ENCODE measurements at places on chromosomes 3 and 15.
A peak's percentile ranks its signal among the peaks of the same experiment; 100 is the strongest.

- DNase-seq, result no peak
These were observed 3.7 kb downstream of the ISL2 start for GRCh38 chr15:76340198-76340802.

GRCh38 chr3:104291878-104292277, 1074.8 kb upstream of the ALCAM start:
- no peak for DNase-seq

GRCh38 chr3:11480663-11481298, 162.9 kb downstream of the VGLL4 start:
- DNase-seq, result no peak

GRCh38 chr15:101001796-101002195, 82.6 kb downstream of the LRRK1 start:
- no peak for DNase-seq

DNA sequence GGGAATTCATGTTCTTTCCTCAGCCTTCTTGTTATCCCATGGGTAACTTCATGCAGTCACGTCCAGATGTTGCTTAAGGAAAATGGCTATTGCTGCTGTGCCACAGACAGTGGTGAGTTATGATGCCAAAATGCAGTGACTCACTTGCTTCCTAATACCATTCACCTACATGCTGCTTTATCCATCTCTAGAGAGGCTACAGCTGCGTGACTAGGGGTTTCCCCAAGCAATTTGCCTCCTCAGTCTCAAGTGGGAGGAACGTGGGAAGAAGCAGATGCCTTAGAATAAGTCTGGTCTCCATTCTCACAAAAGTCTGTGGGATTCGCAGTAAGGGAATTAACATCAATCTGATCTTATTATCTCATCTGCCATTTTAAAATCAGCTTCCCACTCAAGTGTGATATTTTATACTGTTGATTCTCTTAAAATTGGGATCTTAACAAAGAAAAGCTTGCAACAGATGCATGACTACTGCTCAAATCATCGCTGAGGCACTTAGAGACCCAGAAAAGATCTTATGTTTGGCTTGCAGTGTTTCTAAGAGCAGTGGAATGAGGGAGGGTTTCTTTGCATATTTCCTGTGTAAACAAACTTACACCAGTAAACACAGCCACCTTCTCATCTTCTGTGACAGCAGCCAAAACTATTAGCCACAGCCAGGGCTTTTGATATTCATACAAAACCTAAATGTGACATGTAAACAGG, 62.0 kb upstream of the ACP3 start:
- DNase-seq, result peak; percentile 59

DNA sequence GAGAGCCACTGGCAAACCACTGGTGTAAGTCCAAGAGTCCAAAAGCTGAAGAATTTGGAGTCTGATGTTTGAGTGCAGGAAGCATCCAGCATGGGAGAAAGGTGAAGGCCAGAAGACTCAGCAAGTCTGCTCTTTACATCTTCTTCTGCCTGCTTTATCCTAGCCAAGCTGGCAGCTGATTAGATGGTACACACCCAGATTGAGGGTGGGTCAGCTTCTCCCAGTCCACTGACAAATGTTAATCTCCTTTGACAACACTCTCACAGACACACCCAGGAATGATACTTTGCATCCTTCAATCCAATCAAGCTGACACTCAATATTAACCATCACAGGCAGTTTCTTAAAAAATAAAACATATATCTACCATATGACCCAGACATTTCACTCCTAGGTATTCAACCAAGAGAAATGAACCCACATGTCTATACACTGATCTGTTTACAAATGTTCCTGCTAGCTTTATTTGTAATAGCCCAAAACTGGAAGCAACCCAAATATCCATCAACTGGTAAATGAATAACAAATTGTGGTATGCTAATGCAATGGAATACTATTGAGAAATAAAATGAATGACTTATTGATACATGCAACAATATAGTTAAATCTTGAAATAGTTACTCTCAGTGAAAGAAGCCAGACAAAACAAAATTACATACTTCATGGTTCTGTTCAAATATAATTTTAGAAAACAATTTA, 373.8 kb downstream of the ZNF385D start:
- no peak for DNase-seq

GRCh38 chr3:189286188-189286587, 114.4 kb downstream of the TPRG1 start:
- no peak for DNase-seq

- no peak for DNase-seq
These were observed 29.5 kb downstream of the GALNT15 start for GRCh38 chr3:16203671-16204629.

- no peak for DNase-seq
These were observed 458.5 kb upstream of the ARRDC4 start for GRCh38 chr15:97502038-97502437.
